Right lobe of liver (tissue), 6 donors: ENCODE measurements at places on chromosomes 4 and X. TPM values are rescaled to one million over a fixed set of nuclear protein-coding genes. Genes with fewer than 3 reads are reported as not detected.

SULT1E1 gene
- total RNA-seq = 5.1 TPM

AWAT2 gene
- total RNA-seq = not detected

LRIT3 gene
- 0.09 TPM for total RNA-seq

PITX2 gene
- total RNA-seq = not detected

CT45A8 gene
- not detected for total RNA-seq

ERAS gene
- total RNA-seq = not detected

FAT1 gene
- total RNA-seq = 32.9 TPM

FAT4 gene
- 4.6 TPM for total RNA-seq

PPM1K gene
- total RNA-seq = 5.5 TPM

DNA sequence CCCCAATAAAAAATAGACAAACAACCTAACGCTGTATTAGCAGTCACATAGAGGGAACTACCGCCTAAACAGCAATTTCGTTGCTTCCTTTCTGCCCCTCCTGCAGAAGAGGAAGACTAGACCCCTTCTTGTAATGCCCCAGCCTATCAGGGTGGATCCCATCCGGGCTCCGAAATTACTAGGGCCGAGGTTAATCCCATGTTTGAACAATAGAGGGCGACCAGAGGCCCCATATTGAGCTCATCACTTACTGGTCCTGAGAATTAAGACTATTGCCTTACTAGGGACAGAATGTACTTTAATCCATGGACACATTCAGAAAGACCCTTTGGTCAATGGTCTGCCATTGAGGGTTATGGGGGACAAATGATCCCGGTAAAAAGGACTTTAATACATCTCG lies 11.8 kb upstream of the ZNF630 start:
- DNase-seq = no peak
- no peak overlapping the region for H3K27ac ChIP-seq
- H3K4me1 ChIP-seq = no peaks in the 10 kb centered on the region
- no peak overlapping the region for H3K4me3 ChIP-seq

DNA sequence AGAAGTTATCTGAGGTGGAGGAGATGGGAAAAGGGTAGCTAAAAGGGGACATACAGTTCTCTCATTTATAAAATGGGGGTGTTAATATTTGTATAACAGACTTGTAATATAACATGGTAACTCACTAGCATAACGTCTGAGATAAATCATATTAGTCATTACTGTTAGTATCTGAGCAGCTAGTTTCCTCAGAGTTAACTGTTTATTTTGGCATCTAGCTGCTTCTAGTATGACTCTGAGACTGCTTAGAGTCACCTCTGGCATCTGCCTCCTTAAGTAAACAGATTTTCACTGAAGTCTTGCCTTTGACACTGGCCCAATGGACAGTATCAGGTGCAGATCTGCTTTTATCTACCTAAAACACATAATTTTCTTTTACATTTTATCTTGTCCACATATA lies 58.1 kb downstream of the SLC30A9 start:
- H3K4me1 ChIP-seq = no peaks in the 10 kb centered on the region
- no peak overlapping the region for H3K4me3 ChIP-seq
- no peak overlapping the region for H3K27ac ChIP-seq
- no peaks in the 10 kb centered on the region for H3K27me3 ChIP-seq
- no peaks in the 10 kb centered on the region for H3K36me3 ChIP-seq

- H3K36me3 ChIP-seq = no peaks in the 10 kb centered on the region
- H3K27ac ChIP-seq = no peak overlapping the region
- H3K27me3 ChIP-seq = no peaks in the 10 kb centered on the region
- no peak for DNase-seq
- no peak overlapping the region for H3K4me3 ChIP-seq
Measured at GRCh38 chr4:43360296-43360695, 467.8 kb downstream of the GRXCR1 start.

- no peaks in the 10 kb centered on the region for H3K36me3 ChIP-seq
- H3K4me1 ChIP-seq = no peaks in the 10 kb centered on the region
- H3K27me3 ChIP-seq = no peaks in the 10 kb centered on the region
- no peak for DNase-seq
- H3K4me3 ChIP-seq = no peak overlapping the region
- H3K27ac ChIP-seq = no peak overlapping the region
Measured at GRCh38 chrX:57481514-57481913, 110.3 kb upstream of the ZXDB start.

- no peaks in the 10 kb centered on the region for H3K4me1 ChIP-seq
- peak; percentile 33 for DNase-seq
- H3K36me3 ChIP-seq = no peaks in the 10 kb centered on the region
- H3K27me3 ChIP-seq = no peaks in the 10 kb centered on the region
- no peak overlapping the region for H3K27ac ChIP-seq
- H3K4me3 ChIP-seq = no peak overlapping the region
Measured at GRCh38 chr4:6236816-6237390, 32.7 kb upstream of the WFS1 start.

DNA sequence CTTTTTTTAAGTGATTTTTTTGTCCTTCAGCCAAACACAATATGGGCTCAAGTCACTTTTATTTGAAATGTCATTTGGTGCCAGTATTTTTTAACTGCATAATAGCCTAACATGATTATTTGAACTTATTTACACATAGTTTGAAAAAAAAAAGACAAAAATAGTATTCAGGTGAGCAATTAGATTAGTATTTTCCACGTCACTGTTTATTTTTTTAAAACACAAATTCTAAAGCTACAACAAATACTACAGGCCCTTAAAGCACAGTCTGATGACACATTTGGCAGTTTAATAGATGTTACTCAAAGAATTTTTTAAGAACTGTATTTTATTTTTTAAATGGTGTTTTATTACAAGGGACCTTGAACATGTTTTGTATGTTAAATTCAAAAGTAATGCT lies 62.1 kb downstream of the EDNRA start:
- H3K4me3 ChIP-seq = no peak overlapping the region
- no peaks in the 10 kb centered on the region for H3K36me3 ChIP-seq
- no peaks in the 10 kb centered on the region for H3K4me1 ChIP-seq
- DNase-seq = no peak

DNA sequence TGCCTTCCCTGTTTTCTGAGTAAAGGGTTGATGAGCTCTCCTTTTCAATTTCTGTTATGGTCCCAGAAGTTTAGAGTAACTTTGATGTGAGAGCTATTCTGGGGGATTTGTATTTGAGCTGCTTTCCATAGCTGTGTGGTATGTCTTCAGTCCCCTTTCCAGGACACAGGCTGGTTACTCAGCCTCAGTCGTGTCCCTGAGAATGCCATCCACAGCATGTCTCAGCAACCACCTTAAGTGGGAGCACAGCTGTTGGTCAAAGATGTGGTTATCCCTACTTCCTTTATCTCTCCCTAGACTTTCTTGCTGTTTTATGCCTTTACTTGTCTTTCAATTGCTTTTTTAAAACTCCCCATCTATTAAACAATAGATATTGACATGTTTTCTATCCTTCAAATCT lies 37.8 kb downstream of the RNF175 start:
- no peaks in the 10 kb centered on the region for H3K27me3 ChIP-seq
- H3K4me3 ChIP-seq = no peak overlapping the region
- H3K4me1 ChIP-seq = peaks cover 9% of the 10 kb centered on the region
- no peak overlapping the region for H3K27ac ChIP-seq

- H3K4me1 ChIP-seq = no peaks in the 10 kb centered on the region
- H3K27me3 ChIP-seq = no peaks in the 10 kb centered on the region
- H3K27ac ChIP-seq = no peak overlapping the region
- no peak overlapping the region for H3K4me3 ChIP-seq
- peaks cover 8% of the 10 kb centered on the region for H3K36me3 ChIP-seq
Measured at GRCh38 chrX:31201503-31201902, 129.7 kb upstream of the FTHL17 start.

DNA sequence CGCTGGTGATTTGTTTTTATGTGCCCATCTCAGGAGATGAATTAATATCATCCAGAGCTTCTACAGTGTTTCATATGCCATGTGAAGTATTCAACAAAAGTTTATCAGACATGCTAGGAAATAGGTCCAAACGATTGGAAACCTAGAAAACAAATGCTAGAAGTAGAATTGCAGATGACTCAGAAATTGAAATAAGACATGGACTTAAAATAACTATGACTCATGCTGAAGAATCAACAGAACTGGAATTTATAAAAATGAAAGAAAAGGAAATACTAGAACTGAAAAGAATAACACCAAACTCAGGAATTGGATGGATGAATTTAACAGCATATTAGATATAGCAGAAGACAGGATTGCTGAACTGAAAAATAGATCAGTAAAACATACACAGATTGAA lies 172.7 kb upstream of the GIMD1 start:
- no peaks in the 10 kb centered on the region for H3K4me1 ChIP-seq
- H3K27me3 ChIP-seq = no peaks in the 10 kb centered on the region
- no peak overlapping the region for H3K4me3 ChIP-seq
- no peak for DNase-seq

DNA sequence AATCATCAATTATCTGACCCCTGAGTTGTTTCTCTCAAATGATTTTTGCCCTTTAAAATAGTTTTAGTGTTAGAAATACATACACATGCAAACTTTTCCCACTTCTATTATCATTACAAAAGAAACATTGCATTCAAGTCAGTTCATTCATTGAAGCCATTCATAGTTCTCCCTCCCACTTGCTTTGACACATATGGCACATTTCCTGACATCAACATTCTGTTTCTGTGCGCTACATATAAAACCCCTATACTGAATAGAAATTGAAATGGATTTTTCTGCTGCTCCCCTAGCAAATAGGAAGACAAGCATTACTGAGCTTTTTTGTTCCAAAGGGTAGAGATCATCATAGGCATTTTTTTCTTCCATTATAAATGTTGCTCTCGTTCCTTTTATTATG lies 497.9 kb upstream of the PCDH10 start:
- H3K4me1 ChIP-seq = no peaks in the 10 kb centered on the region
- H3K27ac ChIP-seq = no peak overlapping the region
- H3K27me3 ChIP-seq = no peaks in the 10 kb centered on the region
- H3K36me3 ChIP-seq = no peaks in the 10 kb centered on the region

GRCh38 chr4:177574446-177574845 lies 132.2 kb upstream of the AGA start:
- no peak overlapping the region for H3K4me3 ChIP-seq
- no peak for DNase-seq
- H3K4me1 ChIP-seq = no peaks in the 10 kb centered on the region
- no peak overlapping the region for H3K27ac ChIP-seq

- H3K36me3 ChIP-seq = no peaks in the 10 kb centered on the region
- no peak overlapping the region for H3K4me3 ChIP-seq
- no peak for DNase-seq
Measured at GRCh38 chr4:11446155-11446811, 17.6 kb upstream of the HS3ST1 start.

GRCh38 chrX:85375333-85375738 lies 4.1 kb downstream of the POF1B start:
- no peaks in the 10 kb centered on the region for H3K4me1 ChIP-seq
- DNase-seq = no peak
- H3K36me3 ChIP-seq = no peaks in the 10 kb centered on the region
- H3K27ac ChIP-seq = no peak overlapping the region
- no peaks in the 10 kb centered on the region for H3K27me3 ChIP-seq

GRCh38 chr4:141669501-141669900 lies 33.1 kb downstream of the IL15 start:
- no peaks in the 10 kb centered on the region for H3K4me1 ChIP-seq
- no peak overlapping the region for H3K27ac ChIP-seq
- no peaks in the 10 kb centered on the region for H3K27me3 ChIP-seq
- H3K36me3 ChIP-seq = no peaks in the 10 kb centered on the region
- no peak for DNase-seq
- no peak overlapping the region for H3K4me3 ChIP-seq

DNA sequence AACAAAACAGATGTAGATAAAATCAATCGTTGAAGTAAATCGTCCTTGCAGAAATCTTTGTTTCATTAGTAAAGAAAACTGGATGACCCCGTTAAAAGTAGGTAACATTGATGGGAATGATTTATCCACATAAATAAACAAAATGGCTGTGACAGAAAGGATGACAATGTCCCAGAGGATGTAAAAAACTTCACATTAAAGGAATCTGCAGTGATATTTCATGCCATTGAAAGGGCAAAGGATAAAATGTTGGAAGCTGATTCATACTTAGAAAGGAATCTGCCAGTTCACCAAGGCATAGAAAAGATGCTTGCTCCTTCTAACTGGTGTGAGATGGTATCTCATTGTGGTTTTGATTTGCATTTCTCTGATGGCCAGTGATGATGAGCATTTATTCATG lies 24.2 kb upstream of the EPGN start:
- H3K27ac ChIP-seq = no peak overlapping the region
- no peak for DNase-seq
- no peaks in the 10 kb centered on the region for H3K27me3 ChIP-seq
- H3K36me3 ChIP-seq = no peaks in the 10 kb centered on the region
- no peaks in the 10 kb centered on the region for H3K4me1 ChIP-seq
- no peak overlapping the region for H3K4me3 ChIP-seq

GRCh38 chr4:20658456-20658855 lies 41.8 kb upstream of the PACRGL start:
- no peaks in the 10 kb centered on the region for H3K36me3 ChIP-seq
- H3K4me3 ChIP-seq = no peak overlapping the region
- no peak for DNase-seq
- H3K27me3 ChIP-seq = no peaks in the 10 kb centered on the region
- no peak overlapping the region for H3K27ac ChIP-seq
- no peaks in the 10 kb centered on the region for H3K4me1 ChIP-seq

- H3K36me3 ChIP-seq = no peaks in the 10 kb centered on the region
- no peak for DNase-seq
Measured at GRCh38 chr4:28973587-28974350, 1746.4 kb upstream of the PCDH7 start.

- H3K27me3 ChIP-seq = no peaks in the 10 kb centered on the region
- no peak overlapping the region for H3K27ac ChIP-seq
- H3K36me3 ChIP-seq = no peaks in the 10 kb centered on the region
- no peaks in the 10 kb centered on the region for H3K4me1 ChIP-seq
- no peak overlapping the region for H3K4me3 ChIP-seq
Measured at GRCh38 chr4:32988165-32988811, 2268.1 kb downstream of the PCDH7 start.

- H3K4me1 ChIP-seq = no peaks in the 10 kb centered on the region
- no peak overlapping the region for H3K4me3 ChIP-seq
- no peak for DNase-seq
- H3K27ac ChIP-seq = no peak overlapping the region
Measured at GRCh38 chr4:7261087-7261486, 68.7 kb downstream of the SORCS2 start.

GRCh38 chrX:48958635-48959094 lies 1.3 kb upstream of the OTUD5 start:
- peak overlapping the region; percentile 61 for H3K27ac ChIP-seq
- no peak for DNase-seq
- H3K27me3 ChIP-seq = no peaks in the 10 kb centered on the region
- peaks cover 6% of the 10 kb centered on the region for H3K4me1 ChIP-seq
- H3K36me3 ChIP-seq = peaks cover 5% of the 10 kb centered on the region
- peak overlapping the region; percentile 39 for H3K4me3 ChIP-seq

GRCh38 chr4:155338196-155338595 lies 38.6 kb downstream of the MAP9 start:
- H3K4me1 ChIP-seq = no peaks in the 10 kb centered on the region
- no peaks in the 10 kb centered on the region for H3K36me3 ChIP-seq
- DNase-seq = no peak
- no peak overlapping the region for H3K27ac ChIP-seq
- no peak overlapping the region for H3K4me3 ChIP-seq
- no peaks in the 10 kb centered on the region for H3K27me3 ChIP-seq

DNA sequence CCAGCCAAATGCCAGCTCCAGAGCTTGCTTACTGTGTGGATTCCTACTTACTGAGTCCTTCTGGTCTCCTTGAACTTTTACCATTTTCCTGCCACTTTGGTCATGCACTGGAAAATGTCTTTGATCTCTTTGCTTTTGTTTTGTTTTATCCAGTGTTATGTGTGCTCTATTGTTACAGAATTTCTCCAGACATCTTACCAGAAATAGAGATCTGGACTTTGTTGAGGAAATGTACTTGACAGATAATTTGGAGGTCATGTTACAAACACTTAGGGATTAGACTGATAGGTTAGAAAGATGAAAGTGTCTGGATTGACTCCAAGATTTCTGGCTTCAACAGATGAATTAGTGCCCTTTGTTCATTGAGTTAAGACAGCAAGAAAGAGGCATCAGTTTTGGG lies 5.7 kb upstream of the ZNF330 start:
- H3K36me3 ChIP-seq = no peaks in the 10 kb centered on the region
- no peak overlapping the region for H3K4me3 ChIP-seq
- H3K27me3 ChIP-seq = no peaks in the 10 kb centered on the region
